Stimulated activated CD4-positive, alpha-beta T cell treated with anti-CD3 and anti-CD28 coated beads, Interleukin-4, amount 100 ng/mL, for 48 hours (primary cell): ENCODE measurements at places on chromosomes 5 and 9.

DNA sequence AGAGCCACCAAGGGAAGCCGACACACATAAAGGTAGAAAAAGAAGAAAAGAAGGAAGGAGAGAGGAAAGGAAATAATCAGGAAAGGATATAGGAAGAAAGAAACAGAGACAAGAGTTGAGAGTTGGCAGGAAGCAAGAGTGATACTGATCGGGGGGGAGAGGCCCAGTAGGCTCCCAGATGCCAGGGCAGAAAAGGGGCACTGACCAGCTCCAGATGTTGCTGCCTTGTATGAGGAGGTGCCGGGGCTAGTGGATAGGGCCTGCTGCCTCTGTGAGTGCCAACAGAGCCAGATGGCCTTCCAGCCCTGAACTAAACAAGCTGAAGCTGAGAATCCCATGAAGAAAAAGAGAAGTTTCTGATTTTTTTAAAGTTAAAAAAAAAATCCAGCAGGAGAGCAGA is 82.0 kb upstream of the TRIM32 start:
- DNase-seq: no peak

GRCh38 chr5:160181965-160182622 is 47.2 kb upstream of the FABP6 start:
- no peak for DNase-seq

- no peak for DNase-seq
These were observed 1.5 kb downstream of the SMIM32 start for GRCh38 chr5:136191304-136192014.

GRCh38 chr5:756171-756570 is 28.4 kb downstream of the ZDHHC11B start:
- DNase-seq: no peak

DNA sequence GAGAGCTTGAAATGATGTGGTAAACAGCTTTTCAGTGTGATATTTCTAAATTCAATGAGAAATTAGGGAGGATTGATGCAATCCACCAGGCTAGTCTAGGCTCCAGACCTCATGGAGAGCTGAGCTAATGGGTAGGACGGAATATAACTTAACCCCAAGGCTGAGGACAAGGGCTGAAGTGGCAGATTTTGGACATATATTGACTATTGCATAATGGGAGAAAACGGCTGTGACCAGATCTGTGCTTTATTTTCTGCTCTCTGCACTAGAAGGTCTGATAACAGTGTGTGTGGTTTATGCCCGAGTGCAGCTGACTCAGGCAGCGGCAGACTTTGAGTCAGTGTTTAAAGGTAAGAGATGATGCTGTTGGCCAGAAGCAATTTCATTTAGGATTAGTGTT is 70.6 kb downstream of the ACTBL2 start:
- no peak for DNase-seq

DNA sequence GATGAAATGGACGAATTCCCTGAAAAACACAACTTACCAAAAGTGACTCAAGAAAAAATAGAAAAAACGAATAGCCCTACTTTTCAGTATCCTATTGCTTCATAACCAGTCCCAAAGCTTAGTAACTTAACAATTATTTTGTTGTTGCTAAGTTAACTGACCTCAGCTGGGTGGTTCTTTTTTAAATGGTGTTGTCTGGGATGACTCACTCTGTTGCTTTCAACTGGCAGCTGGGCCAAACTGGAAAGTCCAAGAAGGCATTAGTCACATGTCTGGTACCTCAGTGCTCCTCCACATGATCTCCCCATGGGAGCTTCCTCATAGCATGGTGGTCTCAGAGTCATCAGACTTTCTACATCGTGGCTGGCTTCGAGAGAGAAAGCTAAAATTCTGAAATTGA is 47.8 kb upstream of the ADAMTS2 start:
- DNase-seq: no peak

- DNase-seq: no peak
These were observed 236.9 kb downstream of the GOLPH3 start for GRCh38 chr5:31937226-31937625.

- DNase-seq: no peak
These were observed 23.7 kb downstream of the RXRA start for GRCh38 chr9:134349936-134350335.

- no peak for DNase-seq
These were observed 12.1 kb upstream of the BARX1 start for GRCh38 chr9:93967020-93967803.

DNA sequence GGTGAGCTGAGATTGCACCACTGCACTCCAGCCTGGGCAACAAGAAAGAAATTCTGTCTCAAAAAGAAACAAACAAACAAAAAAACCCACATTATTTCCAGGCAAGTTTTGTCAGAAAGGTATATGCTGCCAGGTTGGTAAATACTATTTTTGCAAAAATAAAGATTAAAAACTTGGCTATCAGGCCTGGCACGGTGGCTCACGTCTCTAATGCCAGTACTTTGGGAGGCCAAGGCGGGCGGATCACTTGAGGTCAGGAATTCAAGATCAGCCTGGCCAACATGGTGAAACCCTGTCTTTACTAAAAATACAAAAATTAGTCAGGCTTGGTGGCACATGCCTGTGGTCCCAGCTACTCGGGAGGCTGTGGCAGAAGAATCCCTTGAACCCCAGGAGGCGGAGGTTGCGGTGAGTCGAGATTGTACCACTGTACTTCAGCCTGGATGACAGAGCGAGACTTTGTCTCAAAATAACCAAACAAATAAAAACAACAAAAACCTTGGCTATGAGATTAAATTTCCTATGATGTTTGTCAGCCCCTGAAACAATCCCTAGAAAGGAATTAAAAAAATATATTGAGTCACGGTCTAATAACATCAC is 22.7 kb downstream of the AGXT2 start:
- no peak for DNase-seq

- no peak for DNase-seq
These were observed 44.4 kb upstream of the ANKDD1B start for GRCh38 chr5:75566710-75567309.

GRCh38 chr5:42924226-42924625 is 112.5 kb upstream of the SELENOP start:
- no peak for DNase-seq

GRCh38 chr5:72325566-72326305 is 5.6 kb downstream of the PTCD2 start:
- DNase-seq: no peak

- no peak for DNase-seq
These were observed 21.1 kb downstream of the FAF2 start for GRCh38 chr5:176469296-176469695.

DNA sequence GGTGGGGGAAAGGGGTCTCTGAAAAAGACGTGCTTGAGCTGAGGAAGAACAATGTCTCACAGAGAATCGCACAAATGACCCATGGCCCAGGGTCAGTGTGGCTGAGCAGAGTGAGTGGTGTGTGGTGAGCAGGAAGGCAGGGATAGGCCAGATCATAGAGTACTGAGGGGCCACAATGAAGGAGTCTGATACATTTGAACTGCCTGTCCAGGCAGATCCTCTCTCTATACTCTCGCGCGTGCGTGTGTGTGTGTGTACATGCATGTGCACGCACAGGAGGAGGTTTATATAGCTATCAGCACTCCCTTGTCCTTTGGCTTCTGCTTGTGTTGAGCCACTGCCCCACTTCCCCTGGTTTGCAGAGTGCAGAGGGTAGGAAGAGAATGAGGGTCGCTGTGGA is 294.0 kb downstream of the ZNF608 start:
- DNase-seq: no peak

DNA sequence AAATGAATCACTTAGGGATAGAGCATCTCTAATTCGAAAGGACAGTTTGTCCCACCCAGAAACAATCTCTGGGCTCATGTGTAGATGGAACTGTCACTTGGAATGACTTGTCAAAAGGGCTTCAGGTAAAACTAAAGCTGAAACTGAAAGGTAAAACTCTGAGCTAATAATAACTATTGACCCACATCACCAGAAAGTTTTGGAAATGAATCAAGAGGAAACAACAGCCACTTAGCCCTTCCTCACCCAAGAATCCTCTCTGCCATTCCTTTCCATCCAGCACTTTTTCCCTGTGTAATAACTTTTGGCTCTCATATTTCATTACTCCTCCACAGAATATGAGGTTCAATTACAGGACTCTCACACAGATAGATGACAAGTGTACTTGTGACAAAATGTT is 14.0 kb upstream of the GLRX start:
- no peak for DNase-seq

DNA sequence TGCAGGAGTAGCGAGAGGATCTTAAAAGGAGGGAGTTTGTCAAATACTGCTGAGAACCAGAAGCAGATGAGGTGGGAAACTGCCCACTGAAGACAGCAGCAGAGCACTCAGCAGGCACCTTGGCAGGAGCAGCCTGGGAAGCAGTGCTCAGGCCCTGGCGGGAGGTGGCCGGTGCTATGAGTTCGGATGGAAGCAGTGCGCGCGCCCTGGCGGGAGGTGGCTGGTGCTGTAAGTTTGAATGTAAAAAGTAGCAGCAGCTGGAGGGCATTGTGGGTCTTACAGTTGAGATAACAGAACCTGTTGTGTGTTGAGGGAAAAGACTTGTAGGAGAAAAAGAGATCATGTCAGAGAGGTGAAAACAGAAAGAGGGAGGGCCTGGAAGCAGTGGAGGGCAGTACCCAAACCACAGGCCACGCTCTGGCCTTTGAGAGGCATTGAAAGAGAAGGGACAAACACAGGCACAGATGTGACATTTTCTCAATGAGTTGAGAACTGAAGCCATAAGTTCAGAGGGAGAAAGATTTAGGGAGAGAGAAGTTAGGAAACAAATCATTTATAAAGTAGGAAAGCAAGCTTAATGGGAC is 130.9 kb downstream of the ERCC6L2 start:
- no peak for DNase-seq

DNA sequence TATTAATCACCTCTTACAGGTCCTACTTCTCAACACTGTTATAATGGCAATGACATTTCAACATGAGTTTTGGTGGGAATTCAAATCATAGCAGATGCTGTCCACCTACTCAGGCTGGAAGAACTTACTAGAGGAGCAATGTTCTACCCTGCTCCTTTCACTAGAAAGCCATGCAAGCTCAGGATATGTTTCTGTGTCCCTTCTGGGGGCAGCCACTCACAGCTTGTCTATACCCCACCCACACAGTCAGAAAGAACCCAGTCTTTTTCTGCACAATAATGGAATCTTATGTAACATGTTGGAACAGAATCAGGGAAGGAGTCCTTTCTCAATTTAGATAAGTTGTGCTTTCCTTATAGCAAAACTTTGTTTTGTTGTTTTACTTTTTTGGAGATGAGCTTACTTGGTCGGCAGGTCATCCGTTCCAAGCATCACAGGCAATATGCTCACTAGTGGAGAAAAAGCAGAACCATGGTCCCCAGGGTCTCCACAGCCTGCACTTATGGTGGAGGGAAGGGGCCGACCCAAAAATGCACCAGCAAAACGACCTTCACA is 53.3 kb upstream of the ICE1 start:
- DNase-seq: no peak

DNA sequence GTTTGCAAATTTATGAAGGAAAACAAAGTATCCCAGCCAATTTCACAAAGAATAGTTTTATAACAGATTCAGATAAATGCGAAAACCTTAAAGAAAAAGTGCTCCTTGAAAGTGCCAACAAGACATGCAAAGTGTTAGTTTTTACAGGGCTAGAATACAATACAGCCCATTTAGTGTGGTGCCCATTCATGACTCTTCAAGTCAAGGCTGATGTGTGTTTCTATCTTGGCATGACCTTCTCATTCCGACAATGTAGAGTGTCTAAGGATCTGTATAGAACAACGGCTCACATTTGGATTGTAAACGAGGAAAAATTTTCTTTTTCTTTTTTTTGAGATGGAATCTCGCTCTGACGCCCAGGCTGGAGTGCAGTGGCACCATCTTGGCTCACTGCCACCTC is 205.2 kb upstream of the SEMA6A start:
- no peak for DNase-seq

DNA sequence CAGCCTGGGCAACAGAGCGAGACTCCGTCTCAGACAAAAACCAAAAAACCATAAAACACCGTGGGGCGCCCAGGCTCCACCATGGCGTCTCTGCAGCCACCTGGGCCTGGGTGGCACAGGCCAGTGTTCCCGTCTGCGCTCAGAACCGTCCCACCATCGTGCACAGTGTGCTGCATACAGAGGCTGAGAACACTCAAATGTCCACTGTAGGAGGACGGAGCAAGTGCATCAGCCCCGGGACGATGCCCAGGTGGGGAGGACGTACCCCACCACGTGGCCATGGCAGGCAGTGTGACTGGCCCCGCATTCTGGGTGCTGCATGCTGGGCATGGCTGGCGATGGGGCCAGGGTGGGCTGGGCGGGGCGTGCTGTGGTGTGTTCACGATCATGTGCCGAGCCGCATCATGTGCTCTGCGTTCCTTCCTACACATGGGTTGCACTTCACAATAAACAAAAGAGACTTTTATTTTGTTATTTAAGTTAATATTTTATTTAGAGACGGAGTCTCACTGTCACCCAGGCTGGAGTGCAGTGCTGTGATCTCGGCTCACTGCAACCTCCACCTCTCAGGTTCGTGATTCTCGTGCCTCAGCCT is 37.8 kb downstream of the EXD3 start:
- DNase-seq: no peak

GRCh38 chr9:100220936-100221335 is 121.9 kb downstream of the INVS start:
- no peak for DNase-seq

- DNase-seq: no peak
These were observed 1148.4 kb downstream of the EFNA5 start for GRCh38 chr5:106522296-106522695.

GRCh38 chr5:102794047-102794446 is 38.9 kb downstream of the PAM start:
- DNase-seq: no peak

DNA sequence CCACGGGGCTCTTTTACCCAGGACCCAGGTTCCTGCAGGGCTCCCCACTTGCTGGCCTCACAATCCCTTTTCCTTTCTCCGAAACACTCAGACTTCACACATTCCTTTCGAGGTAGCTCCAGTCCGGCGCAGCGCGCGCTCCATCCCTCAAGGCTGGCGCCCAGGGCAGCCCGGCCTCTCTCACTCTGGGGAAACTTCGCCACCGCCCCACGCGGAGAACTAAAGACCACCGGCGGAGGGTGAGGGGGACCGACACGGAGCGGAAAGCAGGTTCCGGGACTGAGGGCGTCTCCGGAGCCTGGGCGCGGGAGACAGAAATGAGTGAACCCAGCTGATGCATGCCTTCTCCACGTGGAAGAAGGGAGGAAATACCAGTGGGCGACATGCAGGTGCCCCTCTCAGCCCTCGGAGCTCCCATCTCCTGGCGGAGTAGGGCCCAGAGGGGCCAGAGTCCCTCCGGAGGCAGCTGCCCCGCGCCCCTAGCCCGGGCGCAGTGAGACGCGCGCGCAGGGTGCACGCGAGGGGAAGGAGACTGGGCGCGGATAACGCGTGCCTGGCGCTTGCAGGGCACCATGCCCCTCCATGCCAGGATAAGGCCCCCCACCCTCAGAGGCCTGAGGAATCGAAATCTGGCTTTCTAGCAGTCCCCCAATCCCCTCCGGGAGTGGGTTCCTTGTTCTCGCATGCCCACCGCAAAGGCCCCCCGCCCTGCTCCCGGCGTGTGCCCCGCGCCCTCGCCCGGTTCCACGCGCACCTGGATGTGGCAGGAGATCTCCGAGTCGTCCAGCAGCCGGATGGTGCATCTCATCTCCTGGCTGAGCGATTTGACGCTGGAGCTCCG is 650 bp downstream of the FRMD3 start:
- no peak for DNase-seq

GRCh38 chr5:114419067-114419388 is 57.2 kb downstream of the KCNN2 start:
- no peak for DNase-seq
